Activated CD4-positive, alpha-beta T cell treated with anti-CD3 and anti-CD28 coated beads, Interleukin-2, amount 10 ng/mL, durations not matched to agents 7 days and 5 days (primary cell): ENCODE measurements at places on chromosomes 5 and 9.
A peak's percentile ranks its signal among the peaks of the same experiment; 100 is the strongest.

- DNase-seq: no peak
Observed at GRCh38 chr9:92977279-92977678, 30.0 kb downstream of the FGD3 start.

- no peak for DNase-seq
Observed at GRCh38 chr9:124779368-124780059, 2.6 kb downstream of the OLFML2A start.

GRCh38 chr5:149284501-149284900 is 12.8 kb downstream of the AFAP1L1 start:
- no peak for DNase-seq

DNA sequence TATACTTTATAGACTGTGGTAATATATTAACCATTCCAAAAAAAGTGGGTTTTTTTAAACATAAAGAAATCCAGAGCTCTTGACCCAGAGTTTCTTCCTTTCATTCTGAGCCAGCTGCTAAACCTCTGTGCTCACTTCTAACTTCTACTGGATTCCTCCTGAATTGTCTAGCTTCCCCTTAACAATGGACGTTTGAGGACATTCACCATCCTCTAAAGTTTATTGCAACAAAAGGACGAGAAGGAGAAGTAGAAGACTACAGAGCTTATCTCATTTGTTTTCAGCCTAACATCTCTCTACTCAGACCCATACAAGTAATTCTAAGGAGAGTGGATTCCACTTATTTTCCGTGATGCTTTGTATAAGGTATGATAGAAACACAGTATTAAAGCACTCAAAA is 284.2 kb downstream of the MAST4 start:
- no peak for DNase-seq

DNA sequence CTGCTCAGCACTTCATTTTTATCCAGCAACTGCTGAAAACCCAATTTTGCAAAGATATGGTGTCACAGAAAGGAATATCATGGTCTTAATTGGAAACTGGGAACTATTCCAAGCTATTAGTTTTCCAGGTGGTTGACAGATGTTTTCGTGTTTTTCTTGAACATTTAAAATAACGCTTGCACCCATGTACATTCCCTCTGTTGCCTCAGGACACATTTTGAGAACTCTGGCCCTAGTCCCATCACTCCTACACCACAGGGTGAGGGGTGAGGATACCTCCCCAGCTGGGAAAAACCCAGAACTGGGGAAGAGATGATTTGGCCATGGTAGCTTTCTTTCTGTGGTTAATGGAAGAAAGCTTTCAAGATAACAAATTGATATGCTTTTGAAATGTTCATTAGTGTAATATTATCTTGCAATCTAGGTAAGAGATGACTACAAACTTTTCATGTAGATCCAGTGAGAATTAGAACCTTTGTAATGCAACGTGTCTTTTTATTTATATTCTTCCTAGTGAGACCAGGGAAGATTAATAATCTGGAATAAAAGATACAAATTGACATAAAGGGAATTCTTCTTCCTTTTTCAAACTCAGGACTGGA is 627.0 kb downstream of the RAB3C start:
- DNase-seq: no peak

DNA sequence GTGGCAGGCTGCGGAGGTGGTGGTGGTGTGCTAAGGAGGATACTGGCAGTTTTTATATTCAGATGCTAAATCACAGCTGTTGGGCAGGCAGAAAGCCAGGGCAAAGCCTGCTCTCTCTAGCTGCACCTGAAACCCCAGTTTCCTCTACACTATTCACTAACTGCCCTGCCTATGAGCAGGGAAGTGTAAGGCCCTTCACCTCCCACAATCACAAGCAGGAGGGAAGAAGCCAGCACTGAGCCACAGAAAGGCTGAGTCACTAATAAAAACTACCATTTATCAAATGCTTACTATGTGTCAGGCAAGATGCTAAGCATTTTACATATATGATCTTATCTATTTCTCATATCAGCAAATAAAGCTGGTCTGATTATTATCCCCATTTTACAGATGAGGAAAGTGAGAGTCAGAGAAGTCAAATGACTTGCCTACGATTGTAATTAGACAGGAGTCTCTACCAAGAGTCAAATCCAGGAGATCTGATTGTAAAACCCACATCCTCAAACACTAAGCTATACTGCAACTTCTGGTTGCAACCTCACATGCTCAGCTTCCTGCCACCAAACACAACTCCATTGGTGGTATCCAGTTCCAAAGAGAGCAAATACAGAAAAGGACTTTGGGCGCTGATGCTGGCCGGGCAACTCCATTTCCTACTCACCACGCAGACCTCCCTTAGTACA is 17.7 kb upstream of the IL6ST start:
- DNase-seq: peak; percentile 70

DNA sequence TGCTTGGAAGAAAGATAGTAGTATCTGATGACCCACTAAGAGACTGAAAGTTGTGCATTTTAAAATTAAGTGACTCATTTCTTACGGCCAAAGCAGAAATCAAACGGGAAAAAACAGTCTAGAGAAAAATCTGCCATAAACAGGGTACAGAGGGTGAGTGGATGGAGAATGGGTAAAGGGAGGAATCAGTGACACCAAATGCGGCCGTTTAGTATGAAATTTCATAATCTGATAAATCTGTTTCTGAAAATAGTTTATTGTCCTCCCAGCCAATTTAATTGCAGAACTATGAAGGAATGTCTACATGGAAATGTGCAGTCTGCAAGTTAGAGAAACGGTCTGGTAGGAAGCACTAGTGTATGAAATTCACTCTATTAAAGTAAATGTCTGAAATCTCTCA is 39.5 kb downstream of the ADAMTS12 start:
- DNase-seq: no peak

DNA sequence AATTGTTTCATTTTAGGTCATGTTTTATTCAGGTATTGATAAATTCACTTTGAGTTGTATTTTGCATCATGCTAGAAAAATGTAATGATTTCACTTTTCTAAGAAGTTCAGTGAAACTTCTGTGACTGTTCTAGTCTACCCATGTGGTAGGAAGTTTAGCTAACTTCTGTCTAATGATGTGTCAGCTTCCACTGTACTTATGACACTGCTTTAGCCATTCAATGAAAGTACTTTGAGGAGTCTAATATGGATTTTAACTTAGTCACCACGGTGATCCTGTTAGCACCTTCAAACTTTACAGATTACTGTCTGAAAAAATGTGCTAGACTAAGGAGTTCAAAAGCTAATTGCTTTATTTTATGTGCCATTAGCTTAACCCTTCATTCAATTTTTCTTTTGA is 1510.5 kb upstream of the CDH9 start:
- no peak for DNase-seq

GRCh38 chr5:118597543-118597942 is 390.8 kb downstream of the DTWD2 start:
- no peak for DNase-seq

DNA sequence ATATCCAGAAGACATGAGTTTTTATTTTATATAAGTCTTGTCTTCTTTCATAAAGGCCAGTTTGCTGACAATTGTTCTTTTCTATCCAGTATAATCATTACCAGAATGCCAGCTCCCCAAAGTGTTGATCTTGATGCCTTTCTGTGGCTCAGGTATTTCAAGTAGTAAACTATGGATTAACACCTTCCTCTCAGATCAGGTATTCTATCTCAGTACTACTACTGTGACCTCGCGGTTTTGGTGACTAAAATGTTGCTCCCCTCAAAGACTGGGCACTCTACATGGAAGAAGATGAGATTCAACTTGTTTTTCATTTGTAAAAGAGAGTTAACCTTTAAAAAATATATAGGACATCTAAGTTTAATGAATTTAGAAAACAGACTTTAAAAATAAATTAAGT is 58.1 kb downstream of the GNG10 start:
- DNase-seq: no peak
